ENCODE measurements at places on chromosomes 12 and 14. TPM values are rescaled to one million over a fixed set of nuclear protein-coding genes. Genes with fewer than 3 reads are reported as not detected.

Gene NXPH4
- polyA plus RNA-seq, result 6.7 TPM

Gene KIF21A
- 1.1 TPM for polyA plus RNA-seq

DNA sequence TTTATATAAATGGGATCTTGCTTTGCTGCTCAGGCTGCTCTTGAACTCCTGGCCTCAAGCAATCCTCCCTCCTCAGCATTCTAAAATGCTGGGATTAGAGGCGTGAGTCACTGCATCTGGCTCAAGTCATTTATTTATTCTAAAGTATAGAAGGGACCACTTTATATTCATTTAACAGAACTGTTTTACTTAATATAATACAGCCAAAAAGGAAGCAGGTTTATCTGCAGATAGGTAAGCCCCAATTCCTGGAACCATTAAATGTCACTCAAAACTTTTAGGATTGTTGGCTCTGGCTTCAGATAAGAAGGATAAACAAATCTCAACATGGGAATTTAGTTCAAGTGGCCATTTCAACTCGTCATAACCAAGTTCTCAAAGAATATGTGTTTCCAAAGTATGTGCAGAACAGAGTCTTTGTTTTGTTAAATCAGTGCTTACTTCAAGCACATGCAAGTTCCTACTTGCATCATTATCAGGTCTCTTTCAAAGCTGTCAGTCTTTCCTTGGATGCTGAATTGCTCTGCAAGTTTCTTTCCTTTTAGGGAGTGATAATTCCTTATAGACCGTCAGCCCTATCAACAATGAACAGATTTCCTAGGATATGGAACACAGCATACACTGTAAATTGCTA is 60.4 kb downstream of the KITLG start:
- DNase-seq, result no peak

- peak; percentile 93 for DNase-seq
Observed at GRCh38 chr14:59098377-59098776, 90.1 kb upstream of the DAAM1 start.

DNA sequence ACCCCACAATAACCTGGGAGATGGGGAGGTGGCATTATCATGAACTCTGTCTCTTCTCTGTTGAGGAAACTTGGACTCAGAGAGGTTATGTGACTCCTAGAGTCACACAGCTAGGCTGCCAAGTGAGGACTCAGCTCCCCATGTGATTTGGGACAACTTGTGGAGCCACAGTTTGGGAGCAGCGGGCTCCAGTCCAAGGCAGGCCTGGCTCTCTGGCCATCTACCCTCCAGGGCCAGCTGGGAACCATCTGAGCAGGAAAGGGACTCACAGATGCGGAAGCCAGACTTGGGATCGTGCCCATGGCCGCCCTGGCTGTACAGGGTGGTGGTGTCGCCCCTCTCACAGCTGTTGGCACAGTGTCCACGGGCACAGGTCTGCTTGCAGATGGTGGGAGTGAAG is 59.1 kb downstream of the ISCA2 start:
- DNase-seq, result peak; percentile 82

Measured in GM23248 (cell line).